ENCODE measurements at places on chromosomes 16 and 17.
A peak's percentile ranks its signal among the peaks of the same experiment; 100 is the strongest.

- peaks cover 67% of the 10 kb centered on the region for H3K36me3 ChIP-seq
- no peaks in the 10 kb centered on the region for H3K27me3 ChIP-seq
Measured at GRCh38 chr17:81271226-81271625, 23.9 kb downstream of the SLC38A10 start.

- DNase-seq: no peak
- no peak overlapping the region for H3K27ac ChIP-seq
- peaks cover 85% of the 10 kb centered on the region for H3K4me1 ChIP-seq
- no peaks in the 10 kb centered on the region for H3K27me3 ChIP-seq
- peaks cover 47% of the 10 kb centered on the region for H3K36me3 ChIP-seq
- no peak overlapping the region for H3K4me3 ChIP-seq
Measured at GRCh38 chr16:4376126-4376892, 4.7 kb downstream of the VASN start.

- H3K27me3 ChIP-seq: peaks cover 41% of the 10 kb centered on the region
- H3K4me3 ChIP-seq: no peak overlapping the region
- H3K4me1 ChIP-seq: peaks cover 23% of the 10 kb centered on the region
- H3K27ac ChIP-seq: no peak overlapping the region
- DNase-seq: no peak
- H3K36me3 ChIP-seq: peaks cover 49% of the 10 kb centered on the region
Measured at GRCh38 chr17:81537856-81538555, 9.8 kb downstream of the FSCN2 start.

GRCh38 chr16:59973966-59974365 lies 1239.8 kb upstream of the GOT2 start:
- no peaks in the 10 kb centered on the region for H3K36me3 ChIP-seq
- H3K27ac ChIP-seq: no peak overlapping the region
- no peaks in the 10 kb centered on the region for H3K27me3 ChIP-seq
- no peaks in the 10 kb centered on the region for H3K4me1 ChIP-seq
- H3K4me3 ChIP-seq: no peak overlapping the region

GRCh38 chr17:55168958-55169687 lies 95.6 kb upstream of the HLF start:
- no peaks in the 10 kb centered on the region for H3K4me1 ChIP-seq
- no peaks in the 10 kb centered on the region for H3K27me3 ChIP-seq
- no peak for DNase-seq
- H3K36me3 ChIP-seq: no peaks in the 10 kb centered on the region
- H3K27ac ChIP-seq: no peak overlapping the region
- no peak overlapping the region for H3K4me3 ChIP-seq

- peaks cover 3% of the 10 kb centered on the region for H3K4me1 ChIP-seq
- H3K27ac ChIP-seq: peak overlapping the region; percentile 100
- no peak overlapping the region for H3K4me3 ChIP-seq
- no peaks in the 10 kb centered on the region for H3K36me3 ChIP-seq
- no peaks in the 10 kb centered on the region for H3K27me3 ChIP-seq
- no peak for DNase-seq
Measured at GRCh38 chr17:69608141-69608540, 193.6 kb downstream of the MAP2K6 start.

- H3K27ac ChIP-seq: no peak overlapping the region
- H3K4me1 ChIP-seq: no peaks in the 10 kb centered on the region
- DNase-seq: no peak
- no peaks in the 10 kb centered on the region for H3K36me3 ChIP-seq
- H3K27me3 ChIP-seq: no peaks in the 10 kb centered on the region
Measured at GRCh38 chr16:5228369-5228768, 130.8 kb upstream of the EEF2KMT start.

DNA sequence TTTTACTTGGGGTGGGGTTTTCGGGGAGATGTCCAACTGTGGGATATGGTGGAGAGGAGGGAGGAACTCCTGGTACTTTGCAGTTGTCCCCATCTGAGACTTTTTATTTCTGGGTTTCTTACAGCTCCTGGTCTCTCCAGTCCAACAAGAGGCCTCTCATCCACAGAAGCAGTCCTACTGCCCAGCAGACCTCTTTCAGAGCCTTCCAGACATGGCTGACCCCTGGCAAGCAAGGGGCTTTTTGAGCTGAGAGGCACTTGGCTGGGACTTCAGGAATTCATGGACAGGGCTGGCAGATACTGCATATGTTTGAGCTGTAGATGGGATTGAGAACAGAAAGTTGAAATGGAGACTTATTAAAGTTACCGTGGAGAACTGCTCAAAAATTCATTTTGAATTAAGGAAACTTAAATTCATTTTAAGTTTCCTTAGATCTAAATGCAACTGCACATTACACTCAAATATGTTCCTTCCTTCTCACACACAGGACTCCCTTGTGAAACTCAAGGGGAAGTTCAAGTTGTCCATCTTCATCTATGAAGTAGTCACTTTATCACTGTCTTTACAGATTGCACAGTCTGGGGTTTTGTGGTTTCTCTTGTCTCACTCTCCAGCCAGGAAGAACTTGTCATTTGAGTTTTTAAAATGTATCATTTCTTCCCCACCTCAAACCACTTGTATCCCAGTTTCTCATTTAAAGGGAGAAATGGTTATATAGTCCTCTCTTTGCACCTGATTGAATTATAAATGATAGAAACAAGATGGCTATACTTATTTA lies 1.1 kb downstream of the LASP1NB start:
- peak; percentile 68 for DNase-seq
- H3K4me3 ChIP-seq: no peak overlapping the region
- H3K27ac ChIP-seq: no peak overlapping the region
- H3K27me3 ChIP-seq: no peaks in the 10 kb centered on the region
- H3K36me3 ChIP-seq: peaks cover 9% of the 10 kb centered on the region

- H3K36me3 ChIP-seq: peaks cover 78% of the 10 kb centered on the region
- no peak overlapping the region for H3K4me3 ChIP-seq
- no peaks in the 10 kb centered on the region for H3K27me3 ChIP-seq
- no peak for DNase-seq
Measured at GRCh38 chr16:2093793-2094192, 41.9 kb downstream of the PKD1 start.

- H3K4me1 ChIP-seq: peaks cover 3% of the 10 kb centered on the region
- H3K27me3 ChIP-seq: peaks cover 32% of the 10 kb centered on the region
- peak overlapping the region; percentile 32 for H3K4me3 ChIP-seq
- no peak overlapping the region for H3K27ac ChIP-seq
Measured at GRCh38 chr17:72053449-72053848, 67.4 kb upstream of the SOX9 start.

DNA sequence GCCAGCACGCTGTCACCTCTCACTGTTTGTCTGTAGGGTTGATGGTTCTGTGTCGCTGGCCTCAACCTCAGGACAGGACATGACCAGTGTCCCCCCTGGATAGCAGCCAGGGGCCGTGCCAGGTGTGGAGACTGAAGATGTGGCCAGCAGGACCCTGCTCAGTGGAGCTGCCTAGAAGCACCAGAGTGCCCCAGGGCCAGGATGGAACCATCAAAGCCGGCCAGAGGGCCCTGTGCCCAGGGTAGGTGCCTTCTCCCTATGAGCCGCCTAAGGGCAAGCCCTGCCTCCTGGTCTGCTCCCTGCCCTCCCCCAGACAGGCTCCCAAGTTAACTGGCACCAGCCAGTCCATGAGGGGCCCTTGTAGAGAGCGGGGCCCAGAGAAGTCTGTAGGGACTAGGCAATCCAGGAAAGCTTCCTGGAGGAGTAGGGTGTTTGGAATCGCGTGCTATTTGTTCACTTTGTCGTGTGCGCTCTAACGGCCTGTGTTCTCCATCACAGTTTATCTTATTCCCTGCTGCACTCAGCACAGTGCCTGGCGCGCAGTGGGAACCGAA lies 546 bp upstream of the NDUFB10 start:
- H3K36me3 ChIP-seq: peaks cover 31% of the 10 kb centered on the region
- H3K4me1 ChIP-seq: peaks cover 27% of the 10 kb centered on the region
- DNase-seq: no peak
- H3K27ac ChIP-seq: no peak overlapping the region
- peak overlapping the region; percentile 90 for H3K4me3 ChIP-seq

- H3K27ac ChIP-seq: no peak overlapping the region
- H3K4me1 ChIP-seq: no peaks in the 10 kb centered on the region
- DNase-seq: no peak
- peaks cover 4% of the 10 kb centered on the region for H3K36me3 ChIP-seq
- no peaks in the 10 kb centered on the region for H3K27me3 ChIP-seq
Measured at GRCh38 chr17:82655038-82655479, 6.8 kb upstream of the WDR45B start.

GRCh38 chr16:30383521-30383920 lies 1.2 kb upstream of the SEPTIN1 start:
- no peak for DNase-seq
- no peaks in the 10 kb centered on the region for H3K27me3 ChIP-seq
- H3K4me3 ChIP-seq: no peak overlapping the region
- H3K4me1 ChIP-seq: peaks cover 12% of the 10 kb centered on the region
- H3K27ac ChIP-seq: no peak overlapping the region

- H3K27ac ChIP-seq: no peak overlapping the region
- H3K4me1 ChIP-seq: peaks cover 8% of the 10 kb centered on the region
- no peak for DNase-seq
- no peaks in the 10 kb centered on the region for H3K36me3 ChIP-seq
Measured at GRCh38 chr16:50466170-50466569, 82.0 kb upstream of the NKD1 start.

DNA sequence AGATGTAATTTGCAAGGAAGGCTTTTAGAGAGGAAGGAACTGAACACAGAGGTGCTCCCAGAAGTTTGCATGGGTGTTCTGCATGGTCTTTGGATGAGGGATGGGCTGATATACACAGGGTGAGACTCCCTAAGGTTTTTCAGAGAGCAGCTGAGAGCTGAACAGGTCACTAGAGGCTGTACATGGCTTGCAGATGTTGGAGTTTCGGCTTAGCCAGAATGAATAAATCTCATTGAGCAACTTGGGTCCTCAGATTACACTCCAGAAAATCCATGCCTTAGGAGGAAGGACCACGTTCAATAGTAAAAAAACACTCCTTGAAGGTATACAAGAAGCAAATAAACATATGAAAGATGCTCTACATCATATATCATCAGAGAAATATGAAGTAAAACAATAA lies 7.5 kb upstream of the ITGB3 start:
- no peaks in the 10 kb centered on the region for H3K36me3 ChIP-seq
- no peaks in the 10 kb centered on the region for H3K4me1 ChIP-seq
- no peak for DNase-seq
- no peak overlapping the region for H3K4me3 ChIP-seq
- H3K27me3 ChIP-seq: no peaks in the 10 kb centered on the region

- peaks cover 2% of the 10 kb centered on the region for H3K4me1 ChIP-seq
- H3K36me3 ChIP-seq: no peaks in the 10 kb centered on the region
- no peak overlapping the region for H3K4me3 ChIP-seq
- no peak overlapping the region for H3K27ac ChIP-seq
Measured at GRCh38 chr16:11233727-11234376, 22.2 kb downstream of the SOCS1 start.

DNA sequence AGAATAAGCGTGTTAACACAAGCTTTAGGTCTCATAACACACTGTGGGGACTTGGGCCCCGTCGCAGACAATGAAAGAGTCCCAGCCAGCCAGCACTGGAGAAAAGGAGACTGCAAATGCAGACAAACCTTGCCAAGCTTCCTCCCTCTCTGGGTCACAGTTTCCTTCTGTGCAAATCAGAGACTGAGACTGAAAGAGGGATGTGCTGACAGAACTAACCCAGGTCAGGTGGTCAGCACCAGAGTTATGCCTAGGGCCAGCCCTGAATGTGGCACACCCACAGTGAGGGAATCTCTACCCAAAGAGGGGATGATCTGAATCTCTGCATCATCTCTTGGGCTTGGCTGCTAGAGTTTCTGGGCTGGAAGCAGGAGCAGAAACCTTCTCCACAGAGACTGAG lies 282.3 kb upstream of the CCL2 start:
- no peak overlapping the region for H3K27ac ChIP-seq
- no peak for DNase-seq
- H3K36me3 ChIP-seq: no peaks in the 10 kb centered on the region
- peaks cover 9% of the 10 kb centered on the region for H3K27me3 ChIP-seq
- no peak overlapping the region for H3K4me3 ChIP-seq

DNA sequence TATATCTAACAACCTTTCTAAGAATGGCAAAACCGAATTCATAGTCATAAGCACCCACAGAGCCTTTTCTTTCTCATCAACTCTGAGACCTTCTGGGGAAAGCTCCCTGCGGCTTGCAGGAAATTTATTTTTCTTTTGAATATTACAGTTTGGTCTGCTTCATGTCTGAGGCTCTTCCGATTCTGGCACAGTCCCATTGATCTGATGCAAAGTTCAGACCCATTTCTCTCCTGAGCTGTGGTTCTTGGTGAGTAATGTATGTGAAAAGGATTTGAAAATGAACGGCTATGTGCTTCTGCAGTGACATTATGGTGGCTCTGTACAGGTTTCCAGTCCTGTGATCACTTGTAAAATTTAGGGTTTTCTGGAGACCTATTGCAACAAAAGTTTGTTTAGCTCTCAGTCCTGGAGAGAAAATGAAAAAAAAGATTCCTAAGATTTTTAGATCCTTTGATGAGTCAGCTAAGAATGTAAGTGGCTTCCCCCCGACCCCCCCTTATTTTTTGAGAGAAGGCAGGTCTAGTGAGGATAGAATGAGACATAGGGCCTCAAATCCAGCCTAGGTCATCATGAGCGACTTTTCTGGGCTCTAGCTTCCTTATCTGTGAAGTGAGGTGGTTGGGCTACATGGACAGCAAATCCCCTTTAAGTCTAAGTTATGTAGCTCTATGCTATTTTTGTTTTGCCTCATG lies 4.6 kb downstream of the GAN start:
- H3K27me3 ChIP-seq: no peaks in the 10 kb centered on the region
- peak overlapping the region; percentile 79 for H3K27ac ChIP-seq
- H3K36me3 ChIP-seq: no peaks in the 10 kb centered on the region
- DNase-seq: peak; percentile 60
- H3K4me3 ChIP-seq: no peak overlapping the region

DNA sequence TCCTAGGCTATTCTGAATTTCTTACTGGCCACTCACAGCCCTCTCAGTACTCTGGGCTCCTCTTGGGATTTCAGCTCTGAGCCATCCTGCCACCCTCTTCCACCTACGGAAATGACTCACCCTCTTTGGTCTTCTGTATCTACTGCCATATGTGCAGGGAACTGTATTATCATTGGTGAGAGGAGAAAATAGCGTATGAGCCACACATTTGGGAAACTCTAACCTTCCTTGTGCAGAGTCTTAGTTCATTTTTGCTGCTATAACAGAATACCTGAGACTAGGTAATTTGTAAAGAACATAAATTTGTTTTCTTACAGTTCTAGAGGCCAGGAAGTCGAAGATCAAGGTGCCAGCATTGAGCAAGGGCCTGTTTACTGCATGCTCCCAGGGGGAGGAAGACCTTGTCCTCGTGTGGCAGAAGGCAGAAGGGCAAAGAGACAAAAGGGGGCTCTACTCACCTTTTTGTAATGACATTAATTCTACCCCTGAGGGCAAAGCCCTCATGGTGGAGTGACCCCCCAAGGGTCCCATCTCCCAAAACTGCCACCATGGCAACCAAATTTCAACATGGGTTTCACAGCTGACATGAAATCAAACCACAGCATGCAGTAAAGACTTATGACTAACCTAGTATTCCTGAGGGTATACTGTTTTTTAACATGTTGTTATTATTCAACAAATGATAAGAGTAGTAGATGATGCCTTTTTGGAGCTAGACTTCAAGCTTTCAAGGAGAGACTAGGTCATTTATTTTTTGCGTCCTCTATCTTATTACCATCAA lies 191.8 kb downstream of the PRKCA start:
- H3K27me3 ChIP-seq: no peaks in the 10 kb centered on the region
- H3K4me3 ChIP-seq: peak overlapping the region; percentile 26
- H3K4me1 ChIP-seq: peaks cover 11% of the 10 kb centered on the region
- DNase-seq: peak; percentile 94
- peak overlapping the region; percentile 59 for H3K27ac ChIP-seq
